HepG2 (cell line): ENCODE measurements at places on chromosomes 5 and 9. TPM values are rescaled to one million over a fixed set of nuclear protein-coding genes. Genes with fewer than 3 reads are reported as not detected.
A peak's percentile ranks its signal among the peaks of the same experiment; 100 is the strongest.

SCGB3A2 gene
- not detected in 2 replicates for total RNA-seq

MYORG gene
- total RNA-seq = 14.3 and 22.4 TPM in 2 replicates

SLC6A7 gene
- not detected in 2 replicates for total RNA-seq

KCNN2 gene
- total RNA-seq = not detected in 2 replicates

DNA sequence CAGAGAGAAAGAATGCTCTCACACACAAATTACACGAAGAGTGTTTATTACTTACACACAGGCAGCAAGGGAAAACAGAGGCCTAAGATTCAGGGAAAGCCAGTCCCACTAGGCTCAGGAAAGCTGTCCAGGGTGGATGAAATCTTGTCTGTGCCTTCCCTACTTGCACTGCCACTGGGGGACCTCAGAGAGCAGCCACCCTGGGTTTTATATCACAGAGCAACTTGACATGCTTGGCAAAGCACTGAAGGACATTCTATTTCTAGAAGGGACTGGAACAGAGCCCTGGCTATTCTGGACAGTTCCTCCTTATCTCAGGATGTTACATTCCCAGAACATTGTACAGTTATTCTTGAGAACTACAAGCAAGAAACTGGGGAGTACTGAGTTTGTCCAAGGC is 7.5 kb upstream of the PRSS3 start:
- H3K27ac ChIP-seq = no peak overlapping the region
- DNase-seq = no peak
- H3K36me3 ChIP-seq = no peaks in the 10 kb centered on the region
- no peak overlapping the region for H3K4me3 ChIP-seq

- no peak overlapping the region for H3K27ac ChIP-seq
- H3K36me3 ChIP-seq = no peaks in the 10 kb centered on the region
- no peaks in the 10 kb centered on the region; the same call in 1 of the 2 replicates for H3K27me3 ChIP-seq
- no peak for DNase-seq
Measured at GRCh38 chr5:115487756-115488155, 56.8 kb downstream of the FEM1C start.

GRCh38 chr9:121610638-121610953 is 40.8 kb upstream of the DAB2IP start:
- H3K27me3 ChIP-seq = no peaks in the 10 kb centered on the region; the same call in 2 of the 3 replicates
- peaks cover 59% of the 10 kb centered on the region for H3K4me1 ChIP-seq
- no peaks in the 10 kb centered on the region for H3K36me3 ChIP-seq
- no peak overlapping the region for H3K4me3 ChIP-seq
- no peak for DNase-seq
- no peak overlapping the region for H3K27ac ChIP-seq

DNA sequence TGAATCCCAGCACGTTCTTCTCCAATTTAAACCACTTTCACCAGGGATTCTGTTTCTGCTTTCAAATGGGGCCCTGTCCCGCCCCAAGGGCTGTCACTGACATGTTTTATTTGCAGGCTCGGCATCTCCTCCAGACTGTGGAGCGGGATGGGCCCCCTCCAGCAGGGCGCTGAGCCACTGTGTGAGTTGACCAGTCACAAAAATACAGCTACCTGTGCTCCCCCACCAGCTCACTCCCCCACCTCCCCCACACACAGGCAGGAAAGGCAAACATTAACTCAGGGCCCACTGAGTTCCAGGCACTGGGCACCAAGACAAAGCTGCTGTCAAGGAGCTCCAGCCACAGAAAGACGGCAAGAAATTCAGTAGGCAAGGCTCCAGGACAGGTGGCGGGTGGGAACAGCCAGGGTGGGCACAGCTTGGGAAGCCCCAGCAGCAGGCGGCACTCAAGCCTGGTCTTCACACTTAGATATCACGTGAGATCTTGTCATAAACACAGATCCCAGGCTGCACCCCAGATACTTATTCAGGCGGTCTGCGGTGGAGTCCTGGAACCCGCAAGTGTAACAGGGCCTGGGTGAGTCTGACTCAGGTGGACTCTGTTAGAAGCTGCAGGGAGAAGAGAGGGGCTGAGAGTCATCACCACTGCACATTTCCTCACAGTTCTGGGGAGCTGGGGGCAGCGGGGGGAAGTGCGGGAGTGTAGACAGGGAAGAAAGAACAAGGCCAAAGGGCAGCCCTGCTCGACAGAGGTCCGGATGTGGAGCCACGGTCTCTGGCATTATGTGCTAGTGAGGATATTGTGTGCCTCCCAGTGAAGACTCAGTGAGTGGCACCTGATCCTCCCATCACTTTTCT is 44.7 kb downstream of the OR2V1 start:
- no peak overlapping the region for H3K27ac ChIP-seq
- H3K36me3 ChIP-seq = no peaks in the 10 kb centered on the region
- peaks cover 26% of the 10 kb centered on the region for H3K27me3 ChIP-seq
- peak; percentile 9 for DNase-seq

GRCh38 chr5:142830241-142831008 is 60.2 kb downstream of the ARHGAP26 start:
- H3K36me3 ChIP-seq = no peaks in the 10 kb centered on the region
- H3K27me3 ChIP-seq = no peaks in the 10 kb centered on the region
- H3K4me3 ChIP-seq = no peak overlapping the region
- no peak overlapping the region for H3K27ac ChIP-seq
- H3K4me1 ChIP-seq = peaks cover 97% of the 10 kb centered on the region

- no peaks in the 10 kb centered on the region for H3K27me3 ChIP-seq
- DNase-seq = no peak
- H3K4me3 ChIP-seq = no peak overlapping the region
- H3K27ac ChIP-seq = no peak overlapping the region
- H3K4me1 ChIP-seq = no peaks in the 10 kb centered on the region
Measured at GRCh38 chr9:110742741-110743371, 74.3 kb downstream of the MUSK start.

- H3K4me3 ChIP-seq = no peak overlapping the region
- H3K4me1 ChIP-seq = no peaks in the 10 kb centered on the region
- no peak for DNase-seq
- no peaks in the 10 kb centered on the region for H3K36me3 ChIP-seq
- H3K27ac ChIP-seq = no peak overlapping the region
Measured at GRCh38 chr5:132055808-132056609, 4.4 kb upstream of the IL3 start.

GRCh38 chr9:69325409-69326212 is 596 bp downstream of the ENTREP1 start:
- H3K27me3 ChIP-seq = peaks cover 7% of the 10 kb centered on the region; the same call in 1 of the 2 replicates
- H3K36me3 ChIP-seq = no peaks in the 10 kb centered on the region
- H3K27ac ChIP-seq = no peak overlapping the region
- no peak for DNase-seq
